NCI-H2171 treated with DMSO at 0.1 percent for 48 hours (cell line): ENCODE measurements at places on chromosomes 6 and 20.

DNA sequence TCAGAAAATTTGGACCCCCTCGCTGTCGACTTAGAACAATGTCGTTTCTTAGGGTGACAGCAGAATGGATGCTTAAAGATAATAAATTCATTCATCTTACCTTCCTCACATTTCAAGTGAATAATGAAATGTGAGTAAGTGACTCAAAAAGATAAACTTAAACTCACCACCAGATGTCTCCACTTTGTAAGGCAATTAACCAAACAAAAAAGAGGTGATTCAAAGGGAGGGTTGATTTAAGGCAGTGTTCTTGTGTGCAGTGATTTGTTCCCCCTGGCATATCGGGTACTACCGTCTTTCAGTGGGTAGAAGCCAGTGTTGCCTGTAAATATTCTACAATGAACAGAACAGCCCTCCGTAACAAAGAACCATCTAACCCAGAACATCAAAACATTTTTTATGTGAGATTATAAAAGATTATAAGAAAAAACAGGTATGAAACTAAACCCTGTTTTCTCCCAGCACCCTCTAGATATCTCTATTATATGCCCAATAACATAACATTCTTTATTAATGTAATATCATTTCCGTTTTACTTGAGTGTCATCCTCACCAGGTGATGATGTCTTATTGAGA is 589.7 kb downstream of the CBLN4 start:
- DNase-seq: peak; percentile 14

GRCh38 chr6:72386324-72386723 is 235.5 kb upstream of the KCNQ5 start:
- DNase-seq: no peak

DNA sequence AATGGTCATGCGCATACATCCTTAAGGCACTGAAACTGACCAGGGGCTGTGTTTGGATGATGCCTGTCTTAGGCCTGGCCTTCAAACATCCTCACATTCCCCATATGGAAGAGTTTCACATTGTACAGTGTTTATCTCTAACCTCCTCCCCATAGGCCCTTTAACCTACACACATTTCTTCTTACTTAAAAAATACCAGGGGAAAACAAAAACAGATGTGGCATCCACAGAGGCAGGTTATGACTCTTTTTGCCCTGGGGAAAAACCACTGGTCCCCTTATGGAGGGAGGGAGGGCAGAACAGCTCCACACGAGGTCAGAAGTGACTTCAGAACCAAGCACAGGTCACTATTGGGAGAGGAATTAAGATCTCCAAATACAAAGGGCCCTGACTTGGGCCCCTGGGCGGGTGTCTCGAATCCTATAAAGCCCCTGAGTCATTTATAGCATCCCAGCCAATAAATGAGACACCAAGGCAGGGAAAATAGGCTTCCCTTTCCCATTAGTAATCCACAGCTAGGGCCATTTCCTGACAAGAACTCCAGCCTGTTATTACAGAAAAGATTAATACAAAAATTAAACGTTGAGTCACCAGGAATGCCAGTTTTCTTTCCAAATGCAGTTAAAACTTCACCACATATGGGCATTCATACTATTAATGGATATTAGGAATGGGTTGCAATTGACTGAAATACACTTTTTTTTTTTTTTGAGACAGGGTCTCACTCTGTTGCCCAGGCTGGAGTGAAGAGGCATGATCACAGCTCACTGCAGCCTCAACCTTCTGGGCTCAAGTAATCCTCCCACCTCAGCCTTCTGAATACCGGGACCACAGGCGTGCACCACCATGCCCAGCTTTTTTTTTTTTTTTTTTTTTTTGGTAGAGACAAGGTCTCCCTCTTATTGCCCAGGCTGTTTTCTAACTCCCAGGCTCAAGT is 107.2 kb downstream of the ATP9A start:
- DNase-seq: no peak

DNA sequence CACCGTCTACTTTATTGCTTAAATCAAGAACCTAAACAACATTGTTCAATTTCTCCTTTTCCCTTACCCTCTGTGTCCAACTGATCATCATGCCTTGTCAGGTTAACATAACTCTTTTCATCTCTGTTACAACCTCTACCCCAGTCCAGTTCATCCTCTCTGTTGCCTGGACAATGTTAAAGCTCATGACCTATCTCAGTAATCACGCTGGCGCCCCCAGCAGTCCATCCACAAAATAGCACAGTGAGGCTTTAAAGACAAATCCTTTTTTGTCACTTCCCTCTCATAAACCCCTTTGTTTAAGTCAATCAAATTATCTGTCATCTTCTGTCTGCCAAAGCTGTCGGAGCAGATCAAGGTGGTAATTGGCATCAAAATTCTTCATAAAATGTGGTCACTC is 140.1 kb downstream of the QKI start:
- DNase-seq: no peak

GRCh38 chr20:53934421-53935343 is 135.7 kb downstream of the BCAS1 start:
- DNase-seq: no peak

- no peak for DNase-seq
These were observed 247.0 kb downstream of the ATXN1 start for GRCh38 chr6:16514249-16514648.

DNA sequence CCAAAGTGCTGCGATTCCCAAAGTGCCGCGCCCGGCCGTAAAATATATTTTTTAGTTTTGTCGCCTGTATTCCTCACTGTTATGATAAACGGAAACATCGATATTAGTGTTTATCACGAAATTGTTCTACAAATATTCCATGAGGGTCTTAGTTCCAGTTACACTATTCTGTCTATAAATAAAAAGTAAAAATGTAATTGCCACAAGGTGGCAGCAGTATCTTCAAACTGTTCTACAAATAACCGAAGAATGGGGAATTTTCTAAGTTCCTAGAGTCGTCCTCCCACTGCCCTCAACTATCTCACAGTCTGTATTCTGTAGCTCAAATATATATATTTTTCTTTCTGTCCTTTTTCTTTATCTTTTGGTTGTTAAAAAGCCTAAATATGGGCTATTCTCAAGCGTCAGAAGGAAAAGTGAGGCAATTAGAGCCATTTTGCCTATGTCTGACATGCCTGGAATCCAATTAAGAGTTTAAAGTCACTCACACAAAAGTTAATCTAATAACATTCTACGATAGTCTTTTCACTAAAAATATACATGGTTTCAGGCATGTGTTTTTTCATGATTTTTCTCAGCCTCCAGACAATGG is 14.2 kb upstream of the FAM162B start:
- DNase-seq: peak; percentile 51

DNA sequence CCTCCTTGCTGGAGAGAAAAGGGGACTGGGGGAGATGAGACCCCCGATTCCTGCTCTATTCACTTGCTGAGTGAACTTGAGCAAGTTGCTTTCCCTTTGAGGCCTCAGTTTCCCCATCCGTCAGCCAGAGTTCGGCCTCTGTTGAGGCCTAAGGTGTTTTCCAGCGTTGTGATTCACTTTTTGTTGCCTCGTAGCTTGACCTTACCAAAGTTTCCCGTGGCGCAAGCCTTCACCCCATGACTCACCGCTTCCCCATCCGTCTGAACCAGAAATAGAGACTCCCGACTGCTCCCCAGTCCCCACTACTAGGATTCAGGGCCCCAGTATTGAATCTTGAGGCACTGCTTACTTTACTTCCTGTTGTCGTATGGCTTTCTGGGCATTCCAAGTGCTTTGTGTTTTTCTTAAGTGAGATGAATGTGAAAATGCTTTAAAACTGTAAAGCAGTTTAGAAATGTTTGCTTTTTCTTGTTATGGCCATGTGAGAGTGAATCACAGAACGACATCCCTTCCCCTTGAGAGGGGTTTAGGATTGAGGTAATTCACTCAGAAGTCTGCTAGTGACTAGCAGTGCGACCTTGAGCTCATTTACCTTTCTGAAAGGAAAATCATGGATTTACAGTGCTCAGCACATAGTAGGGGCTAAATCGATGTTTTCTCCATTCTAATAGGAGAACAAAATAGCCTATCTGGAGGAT is 1.2 kb downstream of the CHMP4B start:
- no peak for DNase-seq
